HFFc6 (cell line): ENCODE measurements at places on chromosomes 5 and 9.

- no peak overlapping the region for H3K27ac ChIP-seq
- no peaks in the 10 kb centered on the region for H3K36me3 ChIP-seq
- H3K27me3 ChIP-seq = peaks cover 45% of the 10 kb centered on the region
- DNase-seq = no peak
- no peaks in the 10 kb centered on the region for H3K4me1 ChIP-seq
- H3K4me3 ChIP-seq = no peak overlapping the region
Measured at GRCh38 chr9:132826131-132826530, 52.0 kb downstream of the AK8 start.

DNA sequence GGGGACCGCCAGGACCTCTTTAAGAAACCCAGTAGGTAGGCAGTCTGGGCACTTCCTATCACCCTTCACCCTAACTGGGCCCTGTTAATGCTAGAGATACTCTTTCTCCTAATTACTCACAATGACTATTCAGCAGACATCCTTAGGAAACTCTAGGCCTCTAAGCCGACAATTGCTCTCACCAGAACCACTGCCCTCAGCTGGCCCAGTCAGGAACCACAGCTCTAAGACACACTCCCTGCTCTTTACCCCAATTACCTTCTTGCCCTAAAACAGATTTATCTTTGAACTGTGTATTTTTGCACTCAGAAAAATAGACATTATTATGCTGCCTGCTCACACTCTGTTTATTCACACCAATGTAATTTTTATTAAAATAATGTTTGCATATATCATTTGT, 432.6 kb upstream of the SLC30A5 start:
- no peaks in the 10 kb centered on the region for H3K36me3 ChIP-seq
- H3K27ac ChIP-seq = no peak overlapping the region
- DNase-seq = peak; percentile 43
- peaks cover 2% of the 10 kb centered on the region; the same call in 1 of the 2 replicates for H3K27me3 ChIP-seq

DNA sequence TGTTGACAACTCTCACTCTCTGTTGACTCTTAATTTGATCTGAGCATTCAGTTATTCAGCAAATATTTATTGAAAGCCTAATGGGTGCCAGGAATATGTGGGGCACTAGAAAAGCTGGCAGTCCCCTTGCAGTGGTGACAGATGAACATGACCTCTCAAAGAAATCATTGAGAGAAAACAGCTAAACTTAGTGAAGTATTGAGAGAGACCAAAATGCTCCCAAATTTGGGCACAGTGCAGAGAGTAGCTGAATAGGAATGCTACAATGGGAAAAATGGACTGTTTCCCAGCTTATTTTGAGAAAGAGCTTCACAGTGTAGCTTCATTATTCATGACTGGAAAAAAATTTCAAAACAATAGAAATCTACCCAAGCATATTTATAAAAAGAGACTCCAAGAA, 257.9 kb downstream of the SGCD start:
- no peaks in the 10 kb centered on the region; the same call in 1 of the 2 replicates for H3K36me3 ChIP-seq
- no peaks in the 10 kb centered on the region; the same call in 1 of the 2 replicates for H3K27me3 ChIP-seq
- H3K4me3 ChIP-seq = no peak overlapping the region
- no peak for DNase-seq

DNA sequence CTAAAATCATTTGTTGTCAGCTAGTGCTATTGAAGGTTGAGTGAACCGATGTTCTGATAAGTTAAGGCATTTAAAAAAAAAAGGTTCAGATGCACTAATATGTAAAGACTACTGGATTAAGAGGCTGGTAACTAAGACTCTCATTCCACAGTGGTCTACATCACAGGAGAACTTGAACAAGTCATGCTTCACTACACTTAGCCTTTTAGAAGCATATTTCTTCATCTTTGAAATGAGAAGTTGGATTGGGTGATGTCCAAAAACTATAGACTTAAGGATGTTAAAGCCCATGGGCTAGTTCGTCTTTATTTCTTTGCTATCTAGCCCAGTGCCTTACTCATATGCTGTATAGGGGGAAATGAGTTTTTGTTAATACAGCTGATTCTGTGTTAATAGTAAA, 107.2 kb downstream of the NDUFS4 start:
- H3K27ac ChIP-seq = no peak overlapping the region
- H3K27me3 ChIP-seq = no peaks in the 10 kb centered on the region
- no peak for DNase-seq
- H3K4me3 ChIP-seq = no peak overlapping the region

- no peaks in the 10 kb centered on the region; the same call in 1 of the 2 replicates for H3K27me3 ChIP-seq
- H3K4me3 ChIP-seq = no peak overlapping the region
- no peaks in the 10 kb centered on the region for H3K36me3 ChIP-seq
- no peak overlapping the region for H3K27ac ChIP-seq
- DNase-seq = peak; percentile 2
Measured at GRCh38 chr9:13023498-13023897, 248.7 kb downstream of the LURAP1L start.

GRCh38 chr9:106728860-106729259, 134.1 kb upstream of the ZNF462 start:
- no peak overlapping the region for H3K4me3 ChIP-seq
- no peaks in the 10 kb centered on the region for H3K4me1 ChIP-seq
- no peaks in the 10 kb centered on the region for H3K36me3 ChIP-seq
- no peaks in the 10 kb centered on the region for H3K27me3 ChIP-seq

GRCh38 chr9:135409286-135410200, 70.0 kb upstream of the PPP1R26 start:
- no peak overlapping the region for H3K4me3 ChIP-seq
- no peak overlapping the region for H3K27ac ChIP-seq
- no peaks in the 10 kb centered on the region for H3K4me1 ChIP-seq

DNA sequence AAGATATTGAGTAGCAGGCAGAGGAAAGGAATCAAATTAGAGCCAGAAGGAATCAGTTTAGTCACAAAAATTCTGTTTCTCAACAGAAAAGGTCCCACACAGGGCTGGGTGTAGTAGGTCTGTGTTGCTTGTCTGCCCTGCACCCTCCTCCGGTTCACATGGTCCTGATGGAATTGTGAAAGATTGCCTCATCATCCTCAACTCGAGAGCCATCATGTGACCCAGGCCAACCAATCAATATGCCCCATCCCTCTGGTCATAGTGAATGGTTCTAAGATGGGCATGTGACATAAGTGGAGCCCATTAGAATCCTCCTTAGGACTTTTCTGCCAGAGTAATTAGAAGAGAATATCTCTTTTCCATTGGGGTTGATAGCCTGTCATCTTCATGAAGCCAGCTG, 56.7 kb upstream of the RAD23B start:
- H3K27ac ChIP-seq = no peak overlapping the region
- no peak overlapping the region for H3K4me3 ChIP-seq
- H3K4me1 ChIP-seq = peaks cover 29% of the 10 kb centered on the region
- peaks cover 11% of the 10 kb centered on the region; the same call in 1 of the 2 replicates for H3K27me3 ChIP-seq
- no peaks in the 10 kb centered on the region for H3K36me3 ChIP-seq

DNA sequence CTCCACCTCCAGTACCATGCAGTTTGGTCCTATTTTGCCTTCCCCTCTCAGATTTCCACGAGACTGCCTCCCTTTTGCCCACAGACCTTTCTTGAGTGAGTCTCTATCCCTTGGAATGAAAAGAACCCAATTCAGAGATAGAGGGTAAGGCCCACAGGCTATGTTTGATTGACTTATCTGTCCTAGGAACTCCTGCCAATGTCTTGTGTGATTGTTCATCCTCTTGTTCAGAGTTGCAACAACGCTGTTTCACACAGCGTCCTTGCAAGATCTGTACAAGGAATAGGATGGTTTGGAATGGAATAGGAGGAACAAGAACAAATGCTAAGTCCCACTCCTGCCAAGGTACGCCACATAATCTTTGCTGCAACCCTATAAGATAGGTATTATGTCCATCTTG, 142.2 kb upstream of the ABCA1 start:
- DNase-seq = no peak
- H3K36me3 ChIP-seq = peaks cover 18% of the 10 kb centered on the region
- peaks cover 5% of the 10 kb centered on the region for H3K27me3 ChIP-seq
- H3K4me3 ChIP-seq = no peak overlapping the region
- peaks cover 65% of the 10 kb centered on the region for H3K4me1 ChIP-seq

DNA sequence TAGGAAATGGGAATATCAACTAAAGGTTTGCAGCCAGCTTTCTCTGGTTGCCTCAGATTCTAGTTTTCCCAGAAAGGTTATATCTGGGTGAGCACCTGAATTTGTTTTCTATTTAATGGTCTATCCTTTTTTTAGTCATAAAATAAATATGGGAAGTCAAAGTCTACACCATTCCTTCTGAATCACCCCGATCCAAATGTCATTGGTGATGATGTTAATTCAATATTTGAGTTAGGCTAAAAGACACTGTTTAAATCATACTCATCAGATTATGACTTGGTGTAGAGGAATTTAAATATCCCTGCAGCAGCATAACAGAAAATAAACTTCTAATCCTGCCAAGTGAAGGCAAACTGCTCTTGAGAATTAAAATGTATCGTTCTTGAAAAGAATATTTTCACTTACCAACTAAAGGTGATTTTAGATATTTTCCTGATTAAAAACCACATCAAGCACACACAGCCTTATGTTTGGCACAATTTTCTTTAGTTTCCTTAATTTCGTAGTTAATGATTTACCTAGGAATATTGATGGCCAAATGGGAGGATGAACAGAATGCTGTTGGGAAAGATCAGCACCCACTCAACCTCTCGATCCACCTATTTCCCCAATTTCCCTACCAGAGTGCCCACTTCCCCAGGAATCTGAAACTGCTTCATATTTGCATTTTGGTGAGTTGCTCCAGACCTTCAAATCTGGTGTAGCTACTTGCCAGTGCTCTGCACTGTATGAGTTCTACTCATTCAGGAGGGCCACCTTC, 103.1 kb upstream of the TSLP start:
- H3K4me1 ChIP-seq = no peaks in the 10 kb centered on the region
- H3K4me3 ChIP-seq = no peak overlapping the region
- H3K27me3 ChIP-seq = no peaks in the 10 kb centered on the region
- H3K27ac ChIP-seq = no peak overlapping the region
- H3K36me3 ChIP-seq = no peaks in the 10 kb centered on the region

DNA sequence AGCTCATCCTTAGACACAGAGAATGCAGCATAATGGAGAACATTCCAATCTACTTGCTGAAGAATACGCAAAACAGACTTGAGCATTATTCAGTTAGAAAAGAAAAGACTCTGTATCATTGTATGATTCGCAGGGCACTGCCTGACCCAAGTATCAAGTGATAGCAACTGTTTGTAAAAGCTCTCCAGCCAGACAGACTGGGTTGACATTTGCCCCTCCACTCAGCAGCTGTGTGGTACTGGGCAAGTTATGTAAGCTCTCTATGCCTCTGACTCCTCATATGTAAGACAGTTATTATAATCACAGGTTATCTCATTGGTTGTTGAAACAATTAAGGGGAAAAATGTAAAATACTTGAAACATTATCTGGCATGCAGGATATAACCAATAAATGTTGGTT, 505.0 kb downstream of the ELAVL2 start:
- H3K4me3 ChIP-seq = no peak overlapping the region
- no peak for DNase-seq
- no peak overlapping the region for H3K27ac ChIP-seq
- no peaks in the 10 kb centered on the region for H3K27me3 ChIP-seq
- no peaks in the 10 kb centered on the region for H3K36me3 ChIP-seq
- H3K4me1 ChIP-seq = no peaks in the 10 kb centered on the region

GRCh38 chr9:70442328-70442848, 27.9 kb upstream of the KLF9 start:
- H3K4me3 ChIP-seq = no peak overlapping the region
- H3K4me1 ChIP-seq = peaks cover 31% of the 10 kb centered on the region
- DNase-seq = no peak
- no peaks in the 10 kb centered on the region for H3K36me3 ChIP-seq
- no peak overlapping the region for H3K27ac ChIP-seq

DNA sequence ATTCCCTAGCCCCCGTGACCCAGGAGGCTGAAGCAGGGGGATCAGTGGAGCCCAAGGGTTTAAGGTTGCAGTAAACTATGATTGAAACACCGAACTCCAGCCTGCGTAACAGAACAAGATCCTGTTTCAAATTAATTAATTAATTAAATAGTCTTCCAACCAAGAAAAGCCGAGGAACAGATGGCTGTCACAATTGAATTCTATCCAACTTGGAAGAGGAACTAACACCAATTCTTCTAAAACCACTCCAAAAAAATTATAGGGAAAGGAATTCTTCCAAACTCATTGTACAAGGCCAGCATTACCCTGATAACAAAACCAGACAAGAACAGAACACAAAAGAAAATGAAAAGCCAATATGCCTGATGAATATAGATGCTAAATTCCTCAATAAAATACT, 43.4 kb upstream of the RGS7BP start:
- DNase-seq = no peak
- no peak overlapping the region for H3K27ac ChIP-seq
- H3K4me3 ChIP-seq = no peak overlapping the region
- H3K4me1 ChIP-seq = no peaks in the 10 kb centered on the region

DNA sequence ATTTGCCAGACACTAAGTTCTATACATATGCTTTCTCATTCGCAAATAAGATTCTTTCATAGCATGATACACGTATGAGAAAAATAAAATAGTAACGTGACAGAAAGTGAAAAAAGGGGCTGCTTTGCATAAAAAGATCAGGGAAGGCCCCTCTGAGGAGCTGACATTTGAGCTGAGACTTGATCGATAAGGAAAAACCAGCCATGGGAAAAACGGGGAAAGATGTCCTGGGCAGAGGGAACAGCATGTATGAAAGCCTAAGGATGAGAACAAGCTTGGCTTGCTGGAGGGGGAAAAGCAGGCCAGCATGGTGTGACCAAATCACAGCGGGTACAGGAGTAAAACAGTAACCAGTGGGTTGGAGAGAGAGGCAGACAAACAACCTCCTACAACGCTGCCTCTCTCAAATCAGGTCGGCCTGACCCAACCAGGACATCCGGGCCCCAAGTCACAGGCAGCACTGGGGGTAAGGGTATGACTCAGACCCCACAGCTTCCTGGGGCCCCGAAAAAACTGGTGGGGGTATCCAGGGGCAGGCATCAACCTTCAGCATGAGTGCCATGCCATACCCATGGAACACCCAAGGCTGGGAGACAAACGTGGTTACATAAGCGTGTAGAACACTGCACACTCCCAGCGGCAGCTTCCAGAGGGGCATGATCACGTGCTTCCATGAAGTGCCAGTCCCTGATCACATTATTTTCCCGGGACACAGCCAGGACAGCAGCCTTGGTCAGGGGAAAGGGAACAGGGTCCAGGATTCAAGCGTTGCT, 2.2 kb downstream of the TNIP1 start:
- peaks cover 65% of the 10 kb centered on the region for H3K4me1 ChIP-seq
- peaks cover 25% of the 10 kb centered on the region for H3K36me3 ChIP-seq
- DNase-seq = no peak
- H3K4me3 ChIP-seq = peak overlapping the region; percentile 82; the same call in 1 of the 2 replicates

DNA sequence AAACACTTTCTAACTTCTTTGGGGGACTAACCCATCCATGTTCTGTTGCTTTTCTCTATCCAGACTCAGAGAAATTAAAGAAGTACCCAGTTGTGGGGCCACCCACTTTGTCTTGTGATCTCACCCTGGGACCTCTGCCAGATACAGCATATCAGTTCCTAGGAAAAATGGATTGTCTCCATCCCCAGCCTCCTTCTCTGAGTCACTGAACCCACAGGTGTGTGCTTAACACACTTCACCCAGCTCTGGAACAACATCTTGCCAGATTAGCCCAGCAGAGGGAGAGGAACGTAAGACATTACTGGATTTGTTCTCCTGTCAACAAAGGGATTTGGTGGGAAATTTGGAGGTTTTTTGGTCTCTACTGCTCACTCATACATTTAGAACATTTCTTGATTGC, 19.2 kb downstream of the FAM240B start:
- peaks cover 4% of the 10 kb centered on the region; the same call in 1 of the 2 replicates for H3K27me3 ChIP-seq
- DNase-seq = no peak
- no peaks in the 10 kb centered on the region for H3K36me3 ChIP-seq
- H3K27ac ChIP-seq = no peak overlapping the region
- H3K4me3 ChIP-seq = no peak overlapping the region

GRCh38 chr5:35161652-35162273, 68.5 kb downstream of the PRLR start:
- no peak overlapping the region for H3K4me3 ChIP-seq
- no peak overlapping the region for H3K27ac ChIP-seq
- H3K27me3 ChIP-seq = peaks cover 4% of the 10 kb centered on the region
- H3K36me3 ChIP-seq = no peaks in the 10 kb centered on the region
- DNase-seq = no peak
- peaks cover 25% of the 10 kb centered on the region for H3K4me1 ChIP-seq
